ENCODE measurements at places on chromosomes 1 and 21.

DNA sequence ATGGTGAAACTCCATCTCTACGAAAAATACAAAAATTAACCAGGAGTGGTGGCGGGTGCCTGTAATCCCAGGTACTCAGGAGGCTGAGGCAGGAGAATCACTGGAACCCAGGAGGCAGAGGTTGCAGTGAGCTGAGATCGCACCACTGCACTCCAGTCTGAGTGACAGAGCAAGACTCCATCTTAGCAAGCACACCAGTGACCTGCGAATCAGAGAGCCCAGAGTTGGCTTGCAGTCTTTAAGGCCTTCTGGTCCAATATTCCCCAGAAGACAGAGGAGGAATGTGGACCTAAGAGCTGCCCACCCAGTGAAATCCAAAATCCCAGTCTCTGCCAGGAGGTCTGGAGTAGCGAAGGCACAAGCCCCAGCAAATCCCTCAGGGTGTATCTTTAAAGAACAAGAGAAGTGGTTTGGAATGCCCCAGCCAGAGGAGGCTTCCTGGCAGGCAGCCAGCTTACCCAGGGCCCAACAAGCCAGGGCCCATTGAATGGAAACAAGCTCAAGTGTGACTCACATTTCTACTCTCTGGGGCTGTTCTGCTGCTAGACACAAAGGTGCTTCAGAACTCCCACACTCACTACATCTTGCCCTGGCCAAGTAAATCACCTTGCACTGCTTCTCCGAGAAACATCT is 23.9 kb downstream of the GPR161 start:
- no peak for DNase-seq

DNA sequence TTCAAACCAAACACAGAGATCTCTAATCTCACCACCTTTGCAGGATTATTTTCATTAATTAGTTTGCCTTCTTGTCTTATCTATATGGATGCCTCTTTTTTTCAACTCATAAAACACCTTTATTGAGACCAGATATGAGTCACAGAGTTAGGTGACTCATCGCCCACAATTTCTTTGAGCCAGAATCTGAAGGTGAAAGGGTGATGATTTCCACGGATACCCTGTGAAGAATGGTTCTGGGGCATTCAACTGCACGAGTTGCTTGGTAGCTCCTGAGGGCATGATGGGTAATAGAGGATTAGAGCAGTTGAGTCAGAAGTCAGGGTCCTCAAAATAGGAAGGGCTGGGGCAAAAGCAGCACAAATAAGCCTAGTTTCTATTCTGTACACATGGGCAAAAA is 128.2 kb downstream of the TBX19 start:
- peak; percentile 9 for DNase-seq

- no peak for DNase-seq
Measured at GRCh38 chr1:202439308-202439707, 90.8 kb downstream of the PPP1R12B start.

- no peak for DNase-seq
Measured at GRCh38 chr1:230930986-230931385, 47.7 kb downstream of the TTC13 start.

- DNase-seq, result no peak
Measured at GRCh38 chr1:199083680-199084079, 444.8 kb downstream of the PTPRC start.

DNA sequence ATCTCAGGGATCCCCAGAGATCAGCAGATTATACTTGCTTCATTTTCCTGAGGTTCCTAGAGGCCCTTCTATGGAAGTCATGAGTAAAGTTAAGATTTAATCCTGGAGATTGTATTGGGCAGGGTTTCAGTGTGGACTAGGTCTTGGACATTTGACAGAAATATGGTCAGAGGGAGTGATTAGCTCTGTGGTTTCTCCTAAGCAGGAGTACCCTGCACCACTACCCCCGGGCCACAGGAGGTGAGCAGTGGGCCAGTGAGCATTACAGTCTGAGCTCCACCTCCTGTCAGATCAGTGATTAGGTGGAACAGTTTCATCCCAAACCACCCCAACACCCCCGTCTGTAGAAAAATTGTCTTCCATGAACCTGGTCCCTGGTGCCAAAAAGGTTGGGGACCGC is 43.2 kb downstream of the PHACTR4 start:
- DNase-seq, result no peak

- DNase-seq, result no peak
Measured at GRCh38 chr1:217590598-217590997, 40.3 kb downstream of the GPATCH2 start.

GRCh38 chr21:38897532-38898421 is 92.0 kb downstream of the ETS2 start:
- no peak for DNase-seq

DNA sequence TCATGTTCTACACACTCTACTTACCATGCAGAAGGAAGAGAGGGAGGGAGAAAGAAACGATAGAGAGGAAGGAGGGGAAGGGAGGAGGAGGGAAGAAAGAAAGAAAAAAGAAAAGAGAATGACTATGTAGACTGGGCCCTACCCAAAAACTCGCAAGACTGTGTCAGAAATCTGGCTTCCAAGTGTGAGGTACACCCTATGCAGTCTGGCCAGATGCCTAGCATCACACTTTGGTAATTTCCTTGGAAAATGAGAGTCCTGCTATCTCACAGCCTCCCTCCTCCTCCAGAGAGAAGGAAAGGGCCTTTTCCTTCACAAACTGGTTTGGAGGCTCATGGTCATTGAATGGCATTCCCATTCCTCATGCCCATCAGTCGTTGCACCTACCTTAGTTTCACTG is 86.4 kb upstream of the LRRC8D start:
- no peak for DNase-seq

DNA sequence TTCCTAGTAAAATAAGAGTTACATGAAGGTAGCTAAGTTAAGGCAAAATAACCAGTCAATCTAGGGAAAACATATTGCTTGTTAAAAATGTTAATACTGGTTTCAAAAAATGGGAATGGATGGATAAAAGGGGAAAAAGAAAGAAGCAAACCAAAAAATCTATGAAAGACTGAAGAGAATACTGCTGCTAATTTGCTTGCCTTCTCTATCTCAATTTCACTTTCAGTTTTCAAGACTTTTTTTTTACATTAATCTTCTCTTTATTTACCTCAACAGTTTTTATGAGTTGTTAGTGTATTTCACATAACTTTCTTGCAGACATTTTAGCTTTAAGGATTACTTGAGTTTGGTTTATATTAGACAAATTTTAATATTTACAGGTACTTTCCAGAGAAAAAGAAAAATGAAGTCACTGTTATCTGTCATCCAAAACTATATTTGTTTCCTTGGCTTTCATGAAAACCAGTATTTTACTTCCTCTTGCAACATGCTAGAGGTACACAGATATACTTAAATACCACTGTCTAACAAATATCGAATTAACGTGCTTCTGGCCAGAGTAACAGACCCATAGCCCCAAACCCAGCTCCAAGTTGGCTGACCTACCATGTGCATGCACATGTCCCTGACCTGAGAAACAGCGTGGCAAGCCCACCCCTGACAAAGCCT is 70.7 kb downstream of the COL24A1 start:
- DNase-seq, result no peak

DNA sequence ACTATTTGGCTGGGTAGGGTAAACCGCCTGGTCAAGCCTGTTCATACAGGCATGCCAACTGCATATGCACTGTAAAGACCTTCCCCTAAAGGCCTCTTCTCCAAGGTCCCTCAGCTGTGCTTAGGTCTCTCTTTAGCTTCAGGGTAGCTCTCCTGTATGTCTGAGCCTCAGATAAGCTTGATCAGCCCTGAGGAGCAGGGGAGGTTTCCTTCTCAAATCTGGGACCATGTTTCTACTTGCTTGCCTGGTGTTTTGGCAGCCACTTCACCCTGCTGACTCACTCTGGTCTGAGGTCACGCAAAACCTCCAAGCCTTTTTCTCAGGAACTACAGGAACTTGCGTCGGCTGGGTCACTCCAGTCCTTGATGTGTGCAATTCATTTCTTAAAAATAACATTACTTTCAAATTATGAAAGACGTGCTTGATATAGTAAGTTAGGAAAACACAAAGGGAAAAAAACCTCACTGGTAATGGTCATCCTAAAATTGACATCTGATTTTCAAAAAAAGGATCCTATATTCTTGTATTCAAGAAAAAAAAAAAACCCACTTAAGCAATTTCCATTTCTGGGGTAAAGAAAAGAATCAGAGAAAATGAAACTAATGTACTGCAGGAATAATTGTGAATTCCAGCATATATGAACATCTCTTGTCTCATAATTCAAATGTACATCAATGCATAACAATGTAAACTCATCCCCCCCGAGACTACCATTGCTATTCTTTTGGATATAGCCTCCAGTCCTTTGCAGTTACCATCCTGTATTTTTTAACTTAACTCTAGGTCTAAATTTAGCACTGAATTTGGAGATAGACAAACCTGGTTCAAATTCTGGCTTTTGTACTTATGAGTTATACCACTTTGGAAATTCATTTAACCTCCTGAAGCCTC is 24.8 kb upstream of the RNF19B start:
- DNase-seq, result no peak

GRCh38 chr1:25540750-25541342 is 2.6 kb upstream of the LDLRAP1 start:
- no peak for DNase-seq

DNA sequence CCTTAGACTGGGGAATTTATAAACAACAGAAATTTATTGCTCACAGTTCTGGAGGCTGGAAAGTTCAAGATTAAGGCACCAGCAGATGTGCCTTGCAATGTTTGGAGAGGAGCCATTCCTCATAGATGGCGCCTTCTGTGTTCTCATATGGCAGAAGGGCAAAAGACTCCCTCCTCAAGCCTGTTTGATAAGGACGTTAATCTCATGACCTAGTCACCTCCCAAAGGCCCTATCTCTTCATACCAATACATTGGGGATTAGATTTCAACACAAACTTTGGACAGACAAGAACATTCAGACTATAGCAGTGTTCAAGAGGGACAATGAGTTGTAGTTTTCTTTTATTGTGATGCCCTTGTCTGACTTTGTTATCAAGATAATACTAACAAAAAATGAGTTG is 34.3 kb downstream of the PSMG1 start:
- no peak for DNase-seq

DNA sequence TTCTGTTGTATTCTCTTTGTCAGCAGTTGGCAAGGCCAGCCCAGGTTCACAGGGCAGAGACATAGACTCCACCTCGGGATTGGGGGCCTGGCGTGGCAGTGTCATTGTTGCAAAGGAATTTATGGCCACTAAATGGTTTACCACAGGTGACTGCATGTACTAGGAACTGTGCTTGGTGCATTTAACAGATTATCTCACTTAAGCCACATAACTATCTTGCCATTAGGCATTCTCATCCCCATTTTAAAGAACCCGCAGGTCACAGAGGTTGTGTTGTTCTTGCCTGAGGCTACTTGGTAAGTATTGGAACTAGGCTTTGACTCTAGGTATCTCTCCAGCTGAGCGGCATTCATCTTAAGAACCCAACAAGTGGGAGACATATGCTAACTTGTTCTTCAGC is 9.7 kb downstream of the TLCD4 start:
- DNase-seq, result no peak

DNA sequence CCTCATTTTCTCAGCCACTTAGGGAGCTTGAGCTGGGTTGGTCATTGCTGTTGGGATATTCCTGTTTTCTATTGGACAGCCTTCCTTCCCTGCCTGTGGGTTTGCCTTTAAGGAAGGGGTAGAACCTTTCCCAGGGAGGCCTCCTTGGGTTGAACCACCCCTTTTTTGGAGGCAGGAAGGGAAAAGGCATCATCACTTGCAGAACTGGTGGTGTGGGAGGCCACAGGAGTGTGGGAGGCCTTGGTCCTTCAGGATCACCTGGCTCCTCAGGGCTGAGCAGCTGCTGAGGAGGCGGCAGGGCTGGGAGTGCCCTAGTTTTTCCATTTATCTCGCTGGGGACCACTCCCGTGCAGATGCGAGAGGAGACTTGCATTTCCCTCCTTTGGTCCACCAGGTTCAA is 667 bp upstream of the CYB561D1 start:
- DNase-seq, result no peak

GRCh38 chr1:40923511-40924020 is 55.9 kb upstream of the CTPS1 start:
- no peak for DNase-seq

DNA sequence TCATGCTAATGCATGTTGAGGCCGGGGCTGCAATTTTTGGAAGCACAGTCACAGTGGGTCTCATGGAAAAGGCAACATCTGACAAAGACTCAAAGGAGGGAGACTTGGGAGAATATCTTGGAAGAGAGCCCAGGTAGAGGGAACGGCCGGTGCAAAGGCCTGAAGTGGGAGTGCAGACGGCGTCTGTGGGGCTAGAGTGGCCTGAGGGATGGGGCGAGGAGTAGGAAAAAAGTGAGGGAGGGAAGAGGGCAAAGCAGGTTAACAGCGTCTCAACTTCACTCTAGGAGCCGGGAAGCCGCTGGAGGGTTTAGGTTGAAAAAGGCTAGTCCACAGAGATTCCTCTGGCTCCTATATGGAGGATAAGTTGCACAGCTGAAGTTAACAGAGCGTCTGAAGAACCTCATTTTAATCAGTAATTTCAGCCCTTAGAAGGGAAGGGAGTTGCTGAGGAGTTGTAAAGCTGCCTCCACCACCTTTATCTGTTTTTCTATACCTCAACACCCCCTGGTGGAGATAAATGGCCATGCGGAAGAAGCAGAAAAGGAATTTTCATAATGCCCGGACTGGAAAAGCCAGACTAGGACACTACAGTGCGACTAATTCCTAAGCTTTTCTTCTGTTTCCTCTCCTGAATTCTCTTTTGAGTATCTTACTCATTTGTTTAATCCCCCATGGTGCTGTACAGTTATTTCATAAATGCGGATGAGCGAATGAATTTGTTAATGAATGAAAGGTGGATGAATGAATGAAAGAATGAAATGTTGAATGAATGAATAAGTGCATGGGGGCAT is 78.7 kb upstream of the ZNF281 start:
- DNase-seq, result peak; percentile 39

DNA sequence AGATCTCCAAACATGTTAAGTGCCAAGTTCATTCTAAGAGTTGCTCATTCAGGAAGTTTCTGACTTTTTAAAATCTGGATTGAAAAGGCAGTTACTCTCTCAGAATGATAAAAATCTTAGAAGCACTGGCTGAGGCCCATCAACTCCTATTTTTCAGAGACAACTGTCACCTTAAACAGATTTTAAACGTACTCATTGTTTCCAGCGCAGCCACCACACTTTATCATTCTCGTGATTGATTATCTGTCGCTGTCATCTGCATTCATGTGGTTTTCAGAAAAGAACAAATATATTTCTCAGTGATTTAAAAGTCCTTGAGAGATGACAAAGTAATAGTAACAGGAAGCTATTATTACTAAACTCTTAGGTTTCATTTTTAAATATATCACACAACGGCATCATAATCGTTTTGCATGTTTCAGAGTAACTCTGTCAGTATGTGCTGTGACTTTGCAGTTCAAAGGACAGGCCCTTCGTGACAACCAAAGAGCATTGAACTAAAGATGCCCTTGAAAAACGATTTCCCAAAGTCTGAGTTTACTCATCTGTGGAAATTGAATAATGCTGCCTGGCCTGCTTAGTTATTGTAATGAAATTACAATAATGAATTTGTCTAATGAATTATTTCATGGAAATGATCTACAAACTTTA is 14.9 kb upstream of the KCNK1 start:
- DNase-seq, result no peak

GRCh38 chr1:9413877-9414213 is 121.2 kb downstream of the SPSB1 start:
- no peak for DNase-seq
